Urothelium cell line (cell line): ENCODE measurements at places on chromosomes 4 and X.

DNA sequence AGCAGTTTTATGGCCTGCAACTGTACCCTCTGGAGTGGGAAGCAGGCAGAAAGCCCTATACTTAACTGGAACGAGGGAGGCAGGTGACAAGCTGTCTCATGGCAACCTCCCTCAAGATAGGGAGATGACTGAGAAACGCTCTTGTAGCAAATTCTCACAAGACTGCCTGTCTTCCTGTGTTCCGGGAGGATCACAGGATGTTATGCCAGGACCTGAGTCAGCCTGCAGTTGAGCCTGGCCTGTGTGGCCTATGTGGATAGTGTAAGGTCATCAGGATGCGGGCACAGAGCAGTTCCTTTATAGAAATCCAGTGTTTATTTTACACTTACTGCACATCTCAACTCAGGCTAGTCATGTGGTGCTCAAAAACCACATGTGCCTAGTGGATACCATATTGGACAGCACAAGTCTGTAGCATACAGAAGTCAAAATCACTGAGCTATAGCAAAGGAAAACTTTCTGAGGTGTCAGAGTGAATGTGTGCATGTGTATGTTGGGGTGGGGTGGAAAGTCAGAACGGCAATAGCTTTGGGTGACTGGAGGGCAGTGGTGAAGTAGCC is 25.2 kb downstream of the TAF7L start:
- no peak for DNase-seq

DNA sequence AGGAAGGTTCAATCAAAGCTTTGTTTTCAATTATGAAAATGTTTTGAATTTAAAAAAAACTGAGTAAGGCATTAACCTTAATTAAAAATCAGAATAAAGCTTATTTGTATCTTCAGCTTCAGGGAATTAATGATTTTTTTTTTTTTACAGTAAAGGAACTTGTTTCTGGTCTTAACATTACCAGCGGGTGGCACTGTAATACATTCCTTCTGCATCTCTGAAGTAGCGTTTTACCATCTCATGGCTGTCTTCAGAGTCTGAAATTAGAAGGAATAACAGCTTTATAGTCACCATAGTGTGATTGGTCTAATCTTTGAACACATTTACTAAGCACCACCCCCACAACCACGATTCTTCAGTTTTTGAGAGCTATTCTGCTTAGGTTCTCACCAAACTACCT is 102.6 kb downstream of the IL1RAPL2 start:
- peak; percentile 1 for DNase-seq

GRCh38 chr4:145308598-145308997 is 128.2 kb upstream of the OTUD4 start:
- no peak for DNase-seq

DNA sequence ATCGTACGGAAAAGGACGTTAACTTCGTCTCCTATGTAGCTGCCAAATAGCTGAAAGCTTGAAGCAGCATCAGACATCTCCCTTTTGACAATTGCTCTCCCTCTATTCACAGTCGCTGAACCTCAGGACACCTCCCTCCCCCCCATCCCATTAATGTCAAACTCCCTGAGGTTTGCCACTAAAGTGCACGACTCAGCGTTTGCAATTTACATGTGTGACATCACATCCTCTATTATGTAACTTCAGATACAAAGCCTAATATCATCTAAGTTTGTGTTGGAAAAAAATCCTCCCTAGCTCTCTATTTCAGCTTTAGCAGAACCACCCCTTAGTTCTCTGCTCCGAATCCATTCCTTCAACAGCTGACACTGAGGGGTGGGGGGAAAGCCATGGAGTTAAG is 5.5 kb upstream of the NR3C2 start:
- no peak for DNase-seq

DNA sequence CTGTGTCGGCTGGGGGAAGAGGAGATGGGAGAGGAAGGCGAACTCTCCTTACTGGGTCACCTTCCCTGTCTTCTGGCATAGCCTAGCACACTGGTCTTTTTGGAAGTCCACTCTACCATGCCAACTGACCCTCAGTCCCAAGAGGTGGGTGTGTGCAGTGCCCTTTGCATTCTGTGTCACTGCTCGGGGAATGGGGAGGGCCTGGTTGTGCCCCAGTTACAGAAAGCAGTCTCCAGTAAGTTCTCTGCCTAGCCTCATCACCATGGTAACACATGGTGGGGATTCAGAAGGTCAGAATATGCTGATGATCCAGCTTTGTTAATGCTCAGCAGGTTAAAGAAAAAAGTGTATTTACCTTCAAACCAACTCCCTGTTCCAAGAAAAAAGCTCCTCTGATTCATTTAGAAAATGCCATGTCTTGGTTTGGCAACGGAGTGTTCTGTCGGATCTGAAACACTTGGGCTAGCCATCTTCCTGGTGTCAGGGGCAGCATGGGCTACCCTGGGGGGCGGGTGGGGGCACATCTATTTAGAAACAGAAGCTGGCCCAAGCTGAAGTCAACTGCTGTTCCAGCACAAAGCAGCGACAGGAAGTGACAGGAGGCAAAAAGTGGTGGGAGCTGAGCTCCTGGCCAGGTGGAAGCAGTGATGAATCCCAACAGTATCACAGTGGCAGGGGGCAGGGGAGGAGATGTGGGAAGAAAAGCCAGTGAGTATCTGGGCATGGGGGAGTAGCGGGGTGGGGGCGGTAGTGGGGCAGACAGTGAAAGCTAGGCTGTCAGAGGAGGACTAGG is 37.0 kb downstream of the NSG1 start:
- no peak for DNase-seq

- DNase-seq: no peak
Observed at GRCh38 chrX:39288592-39288991, 487.3 kb downstream of the MID1IP1 start.

GRCh38 chr4:148060264-148061140 is 328.6 kb downstream of the ARHGAP10 start:
- DNase-seq: no peak

DNA sequence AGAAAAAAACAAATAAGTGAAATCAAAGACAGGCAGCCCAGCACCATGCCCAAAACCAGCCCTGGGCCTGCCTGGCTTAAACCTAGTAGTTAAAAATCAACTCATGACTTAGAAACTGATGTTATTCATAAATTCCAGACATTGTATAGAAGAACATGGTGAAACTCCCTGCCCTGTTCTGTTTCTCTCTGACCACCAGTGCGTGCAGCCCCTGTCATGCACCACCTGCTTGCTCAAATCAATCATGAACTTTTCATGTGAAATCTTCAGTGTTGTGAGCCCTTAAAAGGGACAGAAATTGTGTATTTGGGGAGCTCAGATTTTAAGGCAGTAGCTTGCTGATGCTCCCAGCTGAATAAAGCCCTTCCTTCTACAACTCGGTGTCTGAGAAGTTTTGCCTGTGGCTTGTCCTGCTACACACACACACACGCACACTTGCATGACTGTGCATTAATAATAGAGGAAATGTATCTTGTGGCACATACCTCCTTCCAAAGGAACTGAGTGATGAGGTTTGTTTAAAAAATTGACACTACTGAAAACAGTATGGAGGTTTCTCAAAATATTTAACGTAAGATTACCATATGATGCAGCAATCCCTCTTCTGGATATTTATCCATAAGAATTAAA is 39.2 kb upstream of the UGT2B7 start:
- no peak for DNase-seq

DNA sequence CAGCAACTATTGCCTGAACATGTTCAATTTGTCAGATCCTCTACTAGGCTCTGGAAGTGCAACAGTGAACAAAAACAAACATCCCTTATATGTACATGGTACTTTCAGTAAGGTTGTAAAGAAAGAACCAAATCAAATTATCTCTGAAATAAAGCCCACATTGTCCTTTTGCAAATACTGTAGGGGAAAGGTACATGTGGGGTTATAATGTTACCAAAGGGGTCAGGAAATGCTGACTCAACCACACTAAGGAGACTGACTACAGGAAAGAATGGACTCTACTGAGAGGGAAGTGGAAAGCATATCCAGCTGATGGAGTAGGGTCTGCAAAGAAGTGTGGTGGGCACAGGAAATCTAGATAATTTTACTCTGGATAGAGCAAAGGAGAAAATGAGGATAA is 61.5 kb downstream of the PCDH18 start:
- no peak for DNase-seq

GRCh38 chr4:126582737-126583136 is 1050.0 kb upstream of the INTU start:
- no peak for DNase-seq

GRCh38 chr4:38769857-38770256 is 12.9 kb downstream of the TLR10 start:
- DNase-seq: no peak

GRCh38 chr4:2875556-2875955 is 31.9 kb downstream of the ADD1 start:
- DNase-seq: no peak
